Activated T-helper 1 cell treated with anti-CD3 and anti-CD28 coated beads, Interleukin-12 subunit alpha, Interleukin-12 subunit beta, Interleukin-2, Interleukin-4 antibody, amounts not matched to agents 30 ng/mL and 10 ng/mL and 1 ng/mL, durations not matched to agents 14 hours and 24 hours and 36 hours (primary cell): ENCODE measurements at places on chromosomes 16 and 17.
A peak's percentile ranks its signal among the peaks of the same experiment; 100 is the strongest.

- DNase-seq, result no peak
Observed at GRCh38 chr17:49509588-49509917, 14.5 kb downstream of the NGFR start.

GRCh38 chr17:77958716-77959125 lies 218 bp downstream of the TNRC6C start:
- DNase-seq, result peak; percentile 11

GRCh38 chr17:68482576-68483041 lies 25.3 kb upstream of the WIPI1 start:
- DNase-seq, result no peak

GRCh38 chr16:19718624-19718965 lies 524 bp downstream of the IQCK start:
- no peak for DNase-seq

GRCh38 chr16:89993971-89994370 lies 25.3 kb downstream of the DBNDD1 start:
- no peak for DNase-seq

- DNase-seq, result peak; percentile 25
Observed at GRCh38 chr16:2912330-2913199, 834 bp downstream of the FLYWCH1 start.

- DNase-seq, result no peak
Observed at GRCh38 chr17:2374549-2375285, 26.1 kb downstream of the MNT start.

DNA sequence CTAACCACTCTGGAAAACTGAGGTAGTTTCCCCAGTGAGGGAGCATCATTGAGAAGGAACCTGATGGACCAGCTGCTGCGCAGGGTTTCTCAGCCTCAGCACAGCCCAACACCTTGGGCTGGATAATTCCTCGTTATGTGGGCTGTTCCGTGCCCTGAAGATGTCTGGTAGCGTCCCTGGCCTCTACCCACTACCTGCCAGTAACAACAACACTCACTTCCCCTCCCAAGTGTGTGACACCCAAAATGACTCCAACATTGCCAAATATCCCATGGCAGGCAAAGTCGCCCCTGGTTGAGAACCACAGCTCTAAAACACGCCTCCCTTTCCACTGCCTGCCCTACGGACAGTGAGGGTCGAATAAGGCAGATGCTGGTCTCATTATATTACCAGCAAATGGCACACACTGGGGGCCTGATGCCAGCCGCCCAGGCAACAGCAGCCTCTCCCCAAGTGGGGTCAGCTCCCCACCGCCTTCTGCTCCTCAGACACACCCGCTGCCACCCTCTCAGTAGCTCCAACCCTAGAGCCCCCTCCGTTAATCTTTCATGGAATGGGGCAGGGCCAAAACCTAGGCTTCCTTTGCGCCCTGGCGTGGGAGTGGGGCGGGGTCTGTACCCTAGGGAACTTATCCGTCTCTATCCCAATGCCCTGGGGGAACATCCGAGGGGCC lies 1.0 kb downstream of the RHBDF2 start:
- no peak for DNase-seq

- DNase-seq, result no peak
Observed at GRCh38 chr16:69924777-69925191, 26.4 kb upstream of the CLEC18A start.

- DNase-seq, result no peak
Observed at GRCh38 chr16:73337373-73338296, 289.7 kb upstream of the ZFHX3 start.

GRCh38 chr17:12302711-12303110 lies 282.0 kb downstream of the MAP2K4 start:
- DNase-seq, result no peak

DNA sequence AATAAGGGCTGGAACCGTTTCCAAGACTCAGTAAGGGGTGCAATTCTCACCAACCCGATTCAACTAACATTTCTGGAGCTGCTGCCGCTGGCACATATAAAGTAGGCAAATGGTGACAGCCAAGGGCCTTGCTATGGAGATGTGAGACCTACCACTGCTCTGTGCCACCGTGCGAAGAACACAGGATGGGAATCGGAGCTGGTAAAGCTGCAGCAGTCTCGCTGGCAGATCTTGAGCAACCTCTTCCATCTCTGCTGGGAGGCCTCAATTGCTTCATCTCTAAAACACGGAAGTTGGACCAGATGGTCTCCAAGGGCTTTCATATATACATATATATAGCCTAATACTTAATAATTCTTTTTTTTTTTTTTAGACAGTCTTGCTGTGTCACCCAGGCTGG lies 128.9 kb upstream of the RCVRN start:
- no peak for DNase-seq

- DNase-seq, result no peak
Observed at GRCh38 chr16:74226338-74226954, 70.2 kb upstream of the PSMD7 start.

DNA sequence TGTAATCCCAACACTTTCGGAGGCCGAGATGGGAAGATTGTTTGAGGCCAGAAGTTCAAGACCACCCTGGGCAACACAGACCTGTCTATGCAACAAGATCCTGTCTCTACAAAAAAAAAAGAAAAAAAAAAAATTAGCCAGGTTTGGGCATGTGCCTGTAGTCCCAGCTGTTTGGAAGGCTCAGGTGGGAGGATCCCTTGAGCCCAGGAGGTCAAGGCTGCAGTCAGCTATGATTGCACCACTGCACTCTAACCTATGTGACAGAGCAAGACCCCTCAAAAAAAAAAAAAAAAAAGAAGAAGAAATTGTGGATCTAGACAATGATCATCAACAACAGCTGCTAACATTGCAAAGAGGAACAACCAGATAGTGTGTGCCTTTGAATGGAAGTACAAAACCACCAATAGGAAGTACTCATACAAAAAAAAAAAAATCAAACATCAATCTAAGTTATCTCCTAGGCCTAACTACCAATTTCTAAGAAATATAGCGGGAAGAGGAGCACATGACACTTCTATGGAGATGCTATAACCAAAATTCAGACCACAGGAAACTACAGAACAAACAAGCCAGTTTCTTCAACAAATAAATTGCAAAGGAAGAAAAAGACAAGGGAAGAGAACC lies 258.7 kb downstream of the MRTFB start:
- no peak for DNase-seq

DNA sequence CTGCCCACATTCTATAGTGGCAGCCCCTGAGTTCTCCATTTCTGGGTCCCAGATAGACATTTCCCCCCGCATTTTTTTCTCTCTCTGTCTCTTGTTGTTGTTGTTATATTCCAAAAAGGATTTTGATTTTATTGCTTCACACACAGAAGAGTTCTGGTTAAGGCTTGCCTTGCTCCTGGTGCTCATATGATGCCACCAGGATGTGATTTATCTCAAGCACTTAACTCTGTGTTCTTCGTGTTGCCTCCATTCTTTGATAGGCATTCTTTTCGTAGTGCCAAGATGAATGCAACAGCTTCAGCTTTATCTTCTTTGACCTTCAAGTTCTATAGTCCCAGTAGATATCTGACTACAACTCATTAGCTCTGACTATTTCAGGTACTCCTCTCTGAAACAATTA lies 9.1 kb downstream of the ITGA3 start:
- no peak for DNase-seq

GRCh38 chr17:54967621-54968261 lies 713 bp downstream of the COX11 start:
- no peak for DNase-seq

DNA sequence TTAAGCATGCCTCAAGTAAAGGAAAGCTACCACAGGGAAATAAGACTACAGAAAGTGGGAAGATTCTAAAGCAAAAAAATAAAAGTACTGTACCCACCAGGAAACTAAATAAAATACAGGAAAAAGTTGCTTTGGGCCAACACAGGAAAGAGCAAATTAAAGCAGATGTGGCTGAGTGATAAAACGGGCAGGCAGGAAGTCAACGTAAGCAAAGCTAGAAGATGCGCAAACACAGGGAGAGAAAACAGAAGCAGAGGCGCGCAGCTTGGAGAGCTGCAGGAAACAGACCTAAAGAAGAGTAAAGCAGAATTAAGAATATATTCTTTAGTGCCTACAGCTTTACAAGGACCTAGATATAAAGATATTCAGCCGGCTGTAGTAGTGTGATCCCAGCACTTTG lies 21.7 kb downstream of the USP36 start:
- DNase-seq, result peak; percentile 64

GRCh38 chr17:59786536-59787319 lies 79.3 kb downstream of the VMP1 start:
- DNase-seq, result peak; percentile 90

DNA sequence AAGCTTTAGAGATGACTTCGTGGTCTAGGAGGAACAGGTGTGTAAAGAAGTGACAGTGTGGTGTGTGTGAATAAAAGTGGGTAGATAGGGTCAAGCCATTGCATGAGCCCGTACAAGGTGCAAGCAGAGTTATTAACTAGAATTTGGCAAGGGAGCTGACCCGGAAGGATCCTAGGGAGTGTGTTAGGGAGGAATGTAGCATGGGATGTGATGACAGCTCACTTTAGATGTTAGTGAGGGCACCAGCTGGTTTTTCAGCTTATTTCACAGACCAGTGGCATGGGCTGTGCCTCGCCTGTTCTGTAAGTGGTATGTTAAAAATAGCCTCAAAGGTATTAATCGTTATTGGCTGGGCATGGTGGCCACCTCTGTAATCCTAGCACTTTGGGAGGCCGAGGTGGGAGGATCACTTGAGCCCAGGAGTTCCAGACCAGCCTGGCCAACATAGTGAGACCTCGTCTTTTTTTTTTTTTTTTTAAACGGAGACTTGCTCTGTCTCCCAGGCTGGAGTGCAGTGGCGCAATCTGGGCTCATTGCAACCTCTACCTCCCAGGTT lies 8.3 kb downstream of the ANKRD40CL start:
- DNase-seq, result no peak

GRCh38 chr17:78227455-78227916 lies 3.9 kb upstream of the TMEM235 start:
- DNase-seq, result no peak

- DNase-seq, result no peak
Observed at GRCh38 chr16:3589441-3589921, 12.3 kb upstream of the NLRC3 start.

DNA sequence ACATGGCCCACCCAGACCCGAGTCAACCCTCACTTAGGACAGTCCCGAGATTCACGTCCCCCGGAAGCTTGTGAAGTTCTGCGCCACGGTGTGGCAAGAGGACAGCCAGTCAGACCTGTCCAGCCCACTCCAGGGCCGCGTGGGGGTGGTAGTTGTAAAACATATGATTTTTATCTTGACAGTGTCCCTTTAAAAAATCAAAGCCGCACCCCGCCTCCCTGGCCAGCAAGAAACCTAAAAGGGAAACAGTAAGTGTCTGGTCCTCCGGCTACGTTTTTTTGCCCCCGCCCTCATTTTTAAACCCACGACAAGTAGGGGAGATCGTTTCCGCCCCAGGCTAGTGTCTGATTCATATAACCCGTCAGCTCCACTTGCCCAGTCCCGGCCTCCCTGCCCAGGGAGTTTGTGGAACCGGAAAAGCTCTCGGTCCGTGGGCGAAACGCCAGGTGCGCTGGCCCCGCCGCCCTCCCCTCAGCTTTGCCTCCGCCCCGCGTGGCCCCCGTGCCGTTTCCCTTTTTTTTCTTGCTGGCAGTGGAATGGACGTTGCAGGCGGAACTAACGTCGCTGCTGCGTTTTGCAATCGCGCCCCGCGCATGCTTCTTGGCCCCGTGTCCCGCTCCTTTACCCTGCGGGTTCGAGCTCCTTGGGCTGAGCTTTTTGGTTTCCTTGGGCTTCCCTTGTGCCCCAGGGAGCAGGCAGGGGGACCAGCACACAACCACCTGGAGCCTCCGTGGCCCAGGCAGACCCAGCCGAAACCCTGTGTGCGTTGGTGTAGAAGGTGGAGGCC lies 13.3 kb upstream of the NUDT16L1 start:
- no peak for DNase-seq

GRCh38 chr16:66901626-66902025 lies 17.1 kb downstream of the CDH16 start:
- DNase-seq, result no peak

DNA sequence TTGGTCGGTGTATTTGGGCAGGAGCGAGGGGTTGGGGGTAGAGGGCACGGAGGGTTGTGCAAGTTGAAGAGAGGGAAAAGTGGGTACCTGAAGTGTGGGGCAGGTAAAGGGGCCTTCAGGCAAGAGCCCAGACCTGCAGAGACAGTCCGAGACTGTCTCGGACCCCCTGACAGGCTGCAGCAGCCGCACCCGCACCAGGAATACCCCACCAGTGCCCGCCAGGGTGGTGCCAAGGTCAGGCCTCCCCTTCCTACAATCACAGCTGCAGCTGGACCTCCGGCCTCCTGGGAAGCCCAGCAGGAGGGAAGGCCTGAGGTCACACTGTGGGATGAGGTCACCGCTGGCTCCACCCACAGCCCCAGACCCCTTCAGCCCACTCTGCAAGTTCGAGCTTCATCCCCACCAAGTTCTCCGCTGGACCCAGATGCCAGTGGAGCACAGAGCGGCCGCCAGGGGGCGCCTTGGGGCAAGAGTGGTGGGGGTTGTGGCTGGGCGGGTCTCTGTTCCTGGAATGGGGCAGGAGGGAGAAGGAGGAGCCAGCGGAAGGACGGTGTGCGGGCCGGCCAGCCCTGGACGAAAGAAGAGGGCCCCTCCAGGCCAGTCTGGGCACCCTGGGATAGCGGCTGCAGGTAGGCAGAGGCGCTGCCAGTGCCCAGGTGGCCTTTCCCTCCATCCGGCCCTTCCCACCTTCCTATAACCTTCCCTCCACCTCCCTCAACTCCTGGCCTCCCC lies at the start of gene HSD3B7:
Gene HSD3B7 (plus strand): TSS at position 539 of the 732 bp plus-strand sequence. CDS start 452 bp downstream, outside the sequence.
- DNase-seq, result peak; percentile 73

GRCh38 chr16:52912565-52913173 lies 140.0 kb downstream of the CHD9NB start:
- DNase-seq, result no peak

GRCh38 chr17:63500543-63501390 lies 22.4 kb upstream of the KCNH6 start:
- no peak for DNase-seq

GRCh38 chr16:77674888-77675287 lies 47.4 kb upstream of the NUDT7 start:
- no peak for DNase-seq
